ENCODE measurements at places on chromosomes 5 and 9.

DNA sequence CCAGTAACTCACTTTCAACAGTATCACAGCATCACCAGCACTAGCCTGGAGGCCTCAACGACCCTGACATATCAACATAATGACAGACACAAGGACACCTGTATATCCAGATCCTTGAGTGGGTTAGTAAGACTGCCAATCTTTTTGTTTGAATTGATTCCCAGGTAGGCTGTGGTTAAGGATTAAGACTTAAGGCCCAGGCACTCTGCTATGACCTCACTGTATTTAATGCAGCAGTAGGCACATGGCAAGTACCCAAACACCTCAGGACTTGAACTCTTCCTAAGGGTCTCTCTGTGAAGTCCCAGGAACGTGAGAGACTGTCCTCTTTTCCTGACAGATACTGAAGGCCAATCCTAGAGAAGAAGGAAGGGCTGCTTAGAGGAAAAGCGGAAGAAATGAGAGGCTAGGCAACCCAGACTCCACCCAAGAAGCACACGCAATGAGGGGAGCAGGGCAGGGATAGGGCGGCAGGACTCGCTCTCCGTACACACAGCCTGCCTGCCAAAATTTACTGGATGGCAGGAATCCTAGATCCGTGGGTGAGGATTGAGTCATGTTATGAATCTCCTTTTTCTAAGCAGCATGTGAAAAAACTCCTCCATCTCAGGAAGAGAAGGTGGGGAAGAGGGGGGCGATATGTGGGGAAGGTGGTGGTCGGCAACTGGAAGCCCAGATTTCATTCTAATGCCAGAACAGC, 93.4 kb downstream of the SIL1 start:
- no peak for DNase-seq

- no peak for DNase-seq
Observed at GRCh38 chr5:137515238-137515637, 16.1 kb upstream of the SPOCK1 start.

- no peak for DNase-seq
Observed at GRCh38 chr5:169831331-169831730, 149.0 kb downstream of the INSYN2B start.

- no peak for DNase-seq
Observed at GRCh38 chr9:100379862-100380261, 27.1 kb upstream of the TEX10 start.

DNA sequence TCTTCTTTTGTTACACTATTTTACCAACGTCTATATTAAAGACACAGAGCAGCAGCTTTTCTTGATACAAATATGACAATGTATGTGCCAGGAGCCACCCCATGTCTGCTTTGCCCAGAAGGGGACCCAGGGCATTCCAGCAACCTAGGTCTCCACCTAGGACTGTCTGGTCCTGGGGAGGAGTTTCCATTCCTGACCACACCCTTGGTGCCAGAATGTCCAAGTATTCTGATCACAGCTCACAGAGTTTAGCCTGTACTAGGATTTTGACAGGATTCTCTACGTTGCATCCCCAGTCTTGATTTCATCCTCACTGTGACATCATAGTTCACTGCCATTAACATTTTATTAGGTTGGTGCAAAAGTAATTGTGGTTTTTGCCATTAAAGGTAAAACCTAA, 224.7 kb downstream of the SREK1 start:
- DNase-seq, result no peak

DNA sequence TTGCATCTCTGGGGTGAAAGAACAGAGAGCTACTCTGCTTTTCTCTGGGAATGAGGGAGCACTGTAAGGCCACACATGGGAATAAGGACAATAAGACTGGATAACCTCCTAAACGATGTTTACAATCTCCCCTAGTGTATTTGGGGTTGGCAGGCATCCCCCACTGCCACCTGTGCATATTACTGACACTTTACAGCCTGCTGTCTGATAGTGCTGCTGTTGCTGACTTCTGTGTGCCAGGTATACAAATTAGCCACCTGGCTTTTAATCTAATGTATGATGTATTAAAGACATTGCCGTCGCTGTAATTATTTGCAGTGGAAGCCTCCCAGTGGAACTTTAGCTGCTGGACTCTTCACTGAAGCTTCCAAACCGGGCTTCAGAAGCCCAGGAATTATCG, 4.4 kb upstream of the SHISAL2B start:
- DNase-seq, result no peak

GRCh38 chr5:143860211-143860610, 48.2 kb downstream of the HMHB1 start:
- no peak for DNase-seq

- no peak for DNase-seq
Observed at GRCh38 chr9:127396253-127396807, 639 bp upstream of the SLC2A8 start.

GRCh38 chr5:142825378-142826089, 55.4 kb downstream of the ARHGAP26 start:
- DNase-seq, result no peak

- DNase-seq, result no peak
Observed at GRCh38 chr5:30850866-30851265, 342.6 kb upstream of the CDH6 start.

- no peak for DNase-seq
Observed at GRCh38 chr9:98330831-98331230, 75.4 kb upstream of the TBC1D2 start.

DNA sequence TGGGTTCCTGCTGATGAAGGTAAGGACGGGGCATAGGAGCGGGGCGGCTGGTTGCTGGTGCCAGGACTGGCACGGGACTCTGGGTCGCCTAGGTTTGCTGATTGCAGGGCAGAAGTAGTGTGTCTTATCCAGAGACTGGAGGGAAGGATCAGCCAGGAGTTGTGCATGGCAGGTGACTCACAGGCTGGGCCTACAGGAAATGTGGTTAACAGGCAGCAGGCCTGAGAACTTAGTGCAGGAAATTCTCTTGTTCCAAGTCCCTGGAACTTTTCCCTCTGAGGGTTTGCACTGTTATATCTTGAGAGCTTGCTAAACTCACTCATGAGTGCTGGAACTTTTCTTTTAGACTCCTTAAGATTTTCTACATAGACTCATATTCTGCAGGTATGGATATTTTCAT, 95.1 kb downstream of the ANXA2R start:
- DNase-seq, result no peak

GRCh38 chr9:23492126-23493002, 333.7 kb downstream of the ELAVL2 start:
- no peak for DNase-seq

GRCh38 chr9:134175291-134175807, 11.0 kb upstream of the RNU6ATAC start:
- no peak for DNase-seq

DNA sequence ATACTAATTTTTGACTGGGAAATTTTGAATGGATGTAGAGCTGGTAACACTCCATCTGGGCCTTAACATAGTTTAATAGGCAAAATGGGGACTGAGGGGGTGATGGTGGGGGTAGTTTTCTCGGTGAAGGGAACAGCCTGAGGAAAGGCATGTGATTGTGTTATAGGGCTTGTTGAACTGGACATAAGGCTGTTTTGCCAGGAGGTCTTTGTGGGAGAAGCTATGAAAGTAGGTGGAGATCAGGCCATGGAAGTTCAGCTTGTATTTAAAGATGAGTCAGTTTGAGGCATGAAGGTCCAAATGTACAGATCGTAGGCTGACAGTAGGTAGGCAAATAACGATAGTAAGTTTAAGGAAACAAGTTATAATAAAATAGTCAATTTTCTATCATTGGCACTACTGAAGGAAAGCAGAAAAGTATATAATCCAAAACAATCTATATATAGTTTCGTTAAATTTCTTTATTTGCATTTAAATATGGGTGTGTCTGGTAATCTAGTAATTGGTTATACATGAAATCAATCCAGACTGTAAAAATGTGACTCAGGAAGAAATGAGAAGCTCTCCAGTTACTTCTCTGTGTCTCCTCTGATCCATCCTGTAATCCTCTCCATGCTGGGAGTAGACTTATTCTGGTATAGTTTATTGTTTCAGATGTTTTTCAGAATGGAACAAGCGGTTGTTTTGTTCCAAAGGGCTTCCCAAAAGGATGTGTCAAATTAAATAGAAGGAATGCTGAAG, 2.8 kb downstream of the CSNK1G3 start:
- DNase-seq, result no peak

Data from stimulated activated CD4-positive, alpha-beta T cell treated with anti-CD3 and anti-CD28 coated beads, Interleukin-1b, Interleukin-23, amount 100 ng/mL, for 4 hours (primary cell).